ENCODE measurements at places on chromosomes 5 and 9.

DNA sequence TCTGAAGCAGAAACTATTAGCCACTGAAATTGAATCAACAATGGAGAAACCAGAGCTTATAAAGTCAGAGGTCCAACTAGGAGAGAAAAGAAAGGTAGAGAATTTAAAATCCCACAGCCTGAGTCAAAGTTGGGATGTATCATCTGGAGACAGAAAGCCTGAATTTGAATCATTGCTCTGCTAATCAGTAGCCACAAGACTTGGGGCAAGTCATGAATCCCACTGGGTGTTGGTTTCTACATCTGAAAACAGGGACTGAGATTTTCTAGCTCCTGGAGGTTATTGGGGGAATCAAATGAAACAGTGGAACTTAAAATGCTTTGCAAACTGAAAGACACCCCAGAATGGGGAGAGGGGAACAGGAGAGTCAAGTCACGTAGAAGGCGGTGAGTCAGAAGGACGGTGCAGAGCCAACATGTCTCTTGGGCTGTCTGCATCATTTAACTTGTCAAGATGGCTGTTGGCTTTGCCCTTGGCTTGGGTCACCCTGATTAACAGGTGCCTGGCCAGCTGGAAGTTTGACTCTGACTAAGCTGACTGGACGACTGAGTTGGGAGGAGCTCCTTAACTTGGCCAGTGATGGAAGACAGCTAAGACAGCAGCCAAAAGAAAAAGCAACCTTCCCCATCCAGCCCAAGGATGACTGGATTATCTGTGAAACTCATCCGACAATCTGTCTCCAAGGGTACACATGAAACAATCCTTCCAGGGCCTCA lies 60.6 kb upstream of the ADRA1B start:
- DNase-seq = no peak

- no peak for DNase-seq
Measured at GRCh38 chr5:39201160-39201780, 18.1 kb downstream of the FYB1 start.

DNA sequence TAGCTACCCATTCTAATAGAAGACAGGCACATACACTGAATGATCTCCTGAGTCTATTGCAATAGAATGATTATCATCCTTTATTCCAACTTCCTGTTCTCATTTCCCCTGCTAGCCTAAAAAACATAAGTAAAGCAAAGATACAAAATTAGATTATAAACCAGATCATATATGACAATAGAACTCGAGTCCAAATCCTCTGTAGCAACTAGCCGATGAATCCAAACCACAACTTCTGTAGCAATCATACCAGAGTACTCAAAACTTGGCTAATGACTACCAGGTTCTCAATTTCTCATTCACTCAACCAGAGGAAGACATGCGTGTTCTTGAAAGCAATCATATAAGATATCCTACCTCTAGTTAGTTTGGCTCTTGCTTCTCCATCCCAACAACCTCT lies 622.1 kb downstream of the PSAT1 start:
- DNase-seq = no peak

- no peak for DNase-seq
Measured at GRCh38 chr5:4348423-4348822, 752.8 kb downstream of the IRX1 start.

DNA sequence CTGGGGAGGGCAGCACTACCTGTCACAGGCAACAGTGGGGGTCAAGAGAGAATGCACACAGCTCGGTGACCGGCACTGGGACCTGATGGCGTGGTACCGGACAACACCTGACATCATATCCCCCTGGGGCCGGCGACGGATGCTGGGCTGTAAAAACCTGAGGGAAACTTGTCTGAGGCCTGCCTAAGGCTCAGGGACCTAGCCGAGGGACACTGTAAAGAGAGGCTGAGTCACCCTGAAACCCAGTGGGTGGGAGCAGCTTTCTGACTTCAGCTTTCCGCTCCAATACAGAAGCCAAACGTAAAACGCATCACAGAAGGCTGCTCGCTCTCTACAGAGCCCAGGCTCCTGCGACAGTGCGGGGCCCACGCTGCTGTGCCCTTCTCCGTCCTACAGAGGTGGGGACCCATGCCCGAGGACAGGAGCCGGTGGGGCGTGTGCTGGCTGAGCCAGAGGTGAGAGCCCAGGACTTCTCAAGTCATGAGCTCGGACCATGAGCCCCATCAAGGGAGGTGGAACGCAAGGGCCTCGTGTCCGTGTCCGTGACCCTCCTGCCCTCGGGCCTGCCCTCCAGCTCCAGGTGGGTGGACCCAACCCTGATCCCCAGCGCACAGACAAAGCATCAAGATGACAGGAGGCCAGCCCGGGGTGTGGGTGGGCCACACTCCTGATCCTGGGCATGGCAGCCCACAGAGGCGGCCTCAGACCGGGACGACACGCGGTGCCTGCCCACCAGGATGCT lies 5.3 kb downstream of the RALGDS start:
- DNase-seq = no peak

- DNase-seq = no peak
Measured at GRCh38 chr5:58450018-58450417, 9.9 kb downstream of the PLK2 start.

DNA sequence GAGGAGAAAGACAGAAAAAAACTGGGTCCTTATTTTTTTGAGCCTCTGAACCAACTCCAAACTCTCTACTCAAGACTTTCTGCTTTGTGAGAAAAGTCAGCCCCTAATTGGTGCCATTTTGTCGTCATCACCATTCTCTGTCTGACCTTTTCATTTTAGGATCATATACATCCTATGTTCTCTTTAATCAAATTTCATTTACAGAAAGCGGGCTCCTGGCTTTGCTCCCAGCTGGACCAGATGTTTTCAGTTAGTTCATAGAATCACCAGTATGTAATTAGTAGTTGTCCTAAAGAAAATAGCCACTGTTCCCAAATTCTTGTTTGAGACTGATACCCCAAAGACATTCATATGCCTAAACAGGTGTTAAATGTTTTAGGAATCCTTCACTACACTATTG lies 28.6 kb upstream of the SLCO4C1 start:
- DNase-seq = no peak

DNA sequence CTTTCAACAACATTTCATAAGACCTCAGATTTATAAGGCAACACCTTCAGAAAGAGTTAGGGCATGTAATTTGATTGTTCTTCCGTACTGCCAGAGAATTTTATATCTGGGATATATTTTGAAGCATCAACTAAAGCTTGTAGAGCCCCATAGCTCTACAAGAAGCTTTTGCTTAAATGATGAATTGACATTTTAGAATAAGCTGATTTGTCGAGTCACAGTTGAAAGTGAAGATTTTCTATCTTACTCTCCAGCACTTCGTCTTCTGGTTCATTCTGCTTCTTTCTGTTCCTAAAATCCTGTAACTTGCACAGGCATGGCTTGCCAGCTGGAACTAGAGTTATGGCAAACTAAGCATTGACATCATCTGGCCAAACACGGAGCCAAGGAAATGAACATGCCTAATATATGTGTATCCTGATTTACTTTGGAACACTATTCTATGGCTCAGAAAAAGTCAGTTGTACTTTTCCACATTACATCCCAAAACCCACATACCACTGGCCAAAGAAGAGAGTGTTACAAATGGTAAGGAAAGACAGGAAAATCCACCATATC lies 68.6 kb upstream of the MAST4 start:
- no peak for DNase-seq

Data from hematopoietic multipotent progenitor cell (in vitro differentiated cells).